ENCODE measurements at places on chromosomes 5 and 9. TPM values are rescaled to one million over a fixed set of nuclear protein-coding genes. Genes with fewer than 3 reads are reported as not detected.
A peak's percentile ranks its signal among the peaks of the same experiment; 100 is the strongest.

CRHBP gene
- 0.26 TPM for total RNA-seq

ATP10B gene
- not detected for total RNA-seq

SLC45A2 gene
- total RNA-seq, result not detected

IFNA7 gene
- total RNA-seq, result not detected

XRCC4 gene
- 12.3 TPM for total RNA-seq

JAKMIP2 gene
- total RNA-seq, result 1.2 TPM

DNA sequence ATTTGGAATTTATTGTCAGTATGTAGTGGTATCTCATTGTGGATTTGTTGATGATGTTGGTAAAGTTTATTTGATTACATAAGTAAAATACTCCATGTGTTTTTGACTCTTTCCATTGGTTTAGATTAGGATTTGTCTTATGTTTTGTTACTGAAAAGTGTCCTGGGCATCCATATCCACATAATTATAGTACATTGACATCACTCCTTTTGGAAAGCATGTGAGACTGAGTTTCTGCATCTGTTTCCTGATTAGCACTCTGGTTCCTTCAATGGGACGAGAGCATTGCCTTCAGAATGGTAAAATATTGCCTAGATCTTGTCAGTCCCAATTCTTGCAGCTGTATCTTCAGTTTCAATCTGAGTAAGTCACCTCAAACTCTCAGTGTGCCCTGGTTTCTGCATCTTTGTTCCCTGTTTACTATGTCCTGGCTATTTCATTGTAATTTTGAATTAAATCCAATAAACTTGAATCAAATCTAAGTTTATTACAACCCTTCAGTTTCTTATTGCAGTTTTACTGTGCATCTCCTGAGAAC is 128.1 kb downstream of the FBXO38 start:
- DNase-seq, result no peak
- H3K27me3 ChIP-seq, result no peaks in the 10 kb centered on the region
- no peaks in the 10 kb centered on the region for H3K36me3 ChIP-seq
- no peaks in the 10 kb centered on the region for H3K4me1 ChIP-seq

- H3K36me3 ChIP-seq, result peaks cover 13% of the 10 kb centered on the region
- H3K27ac ChIP-seq, result no peak overlapping the region
- H3K27me3 ChIP-seq, result peaks cover 73% of the 10 kb centered on the region
- H3K4me3 ChIP-seq, result peak overlapping the region; percentile 89
These were observed 855 bp downstream of the MCC start for GRCh38 chr5:113487416-113487780.

GRCh38 chr5:91245074-91245452 is 138.1 kb downstream of the ARRDC3 start:
- no peak for DNase-seq
- no peak overlapping the region for H3K4me3 ChIP-seq
- no peaks in the 10 kb centered on the region for H3K4me1 ChIP-seq
- no peak overlapping the region for H3K27ac ChIP-seq

- peaks cover 44% of the 10 kb centered on the region for H3K27me3 ChIP-seq
- H3K4me1 ChIP-seq, result peaks cover 6% of the 10 kb centered on the region
- no peak for DNase-seq
These were observed 29.1 kb downstream of the NKX2-5 start for GRCh38 chr5:173205916-173206315.

GRCh38 chr5:170451747-170452365 is 52.0 kb upstream of the KCNIP1 start:
- no peaks in the 10 kb centered on the region for H3K36me3 ChIP-seq
- no peak overlapping the region for H3K27ac ChIP-seq
- H3K4me1 ChIP-seq, result no peaks in the 10 kb centered on the region
- no peak overlapping the region for H3K4me3 ChIP-seq

DNA sequence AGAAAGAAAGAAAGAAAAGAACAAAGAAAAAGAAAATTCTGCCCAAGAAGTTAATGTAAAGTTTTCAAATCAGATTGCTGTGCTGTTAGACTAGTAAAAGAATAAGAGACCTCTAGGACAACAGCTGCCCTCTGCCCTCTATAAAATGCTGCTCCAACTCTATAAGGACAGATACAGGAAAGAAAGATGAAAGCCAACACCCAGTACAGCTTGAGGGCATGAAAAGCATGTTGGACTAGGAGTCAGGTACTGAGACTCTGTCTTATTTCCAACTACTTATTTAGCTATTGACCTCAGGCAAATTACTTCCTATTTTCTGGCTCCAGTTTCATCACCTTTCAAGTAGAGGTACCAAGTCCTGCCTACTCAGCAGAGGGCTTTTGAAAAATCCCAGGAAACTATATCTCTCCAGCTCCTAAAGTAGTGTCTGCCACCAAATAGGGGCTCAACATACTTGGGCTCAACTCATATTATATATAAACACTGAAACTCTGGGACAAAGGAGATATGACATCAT is 5.7 kb downstream of the HBEGF start:
- H3K27me3 ChIP-seq, result no peaks in the 10 kb centered on the region
- H3K4me1 ChIP-seq, result peaks cover 50% of the 10 kb centered on the region
- no peak for DNase-seq
- H3K36me3 ChIP-seq, result peaks cover 7% of the 10 kb centered on the region

DNA sequence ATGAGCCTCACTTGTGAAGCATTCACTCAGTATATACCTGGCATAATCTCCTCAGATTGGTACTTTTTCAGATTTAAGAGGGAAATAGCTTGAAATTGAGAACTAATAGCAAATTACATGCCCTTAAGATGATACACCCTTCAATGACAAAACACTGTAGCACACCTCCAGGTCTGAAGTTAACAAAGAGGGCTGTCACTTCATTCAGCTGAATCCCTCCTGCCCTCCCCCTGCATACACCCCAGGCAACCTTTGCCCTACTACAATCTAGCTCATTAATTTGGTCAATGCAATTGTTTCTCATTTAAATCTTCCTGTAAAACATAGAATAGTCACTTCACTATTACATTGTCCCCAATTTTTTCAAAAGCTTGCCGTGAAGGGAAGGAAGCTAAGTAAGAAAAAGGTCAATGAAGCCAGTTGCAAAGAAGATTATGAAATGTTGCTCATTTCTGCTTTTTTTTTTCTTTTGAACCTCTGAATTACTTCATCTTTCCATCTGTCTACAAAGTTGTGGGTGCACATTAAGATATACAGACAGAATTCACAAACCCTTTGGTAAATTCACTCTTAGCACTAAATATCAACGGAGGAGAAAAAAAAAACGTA is 294.8 kb upstream of the PTGER4 start:
- no peaks in the 10 kb centered on the region for H3K27me3 ChIP-seq
- DNase-seq, result no peak
- H3K36me3 ChIP-seq, result peaks cover 4% of the 10 kb centered on the region
- H3K27ac ChIP-seq, result peak overlapping the region; percentile 87
- peaks cover 90% of the 10 kb centered on the region for H3K4me1 ChIP-seq

DNA sequence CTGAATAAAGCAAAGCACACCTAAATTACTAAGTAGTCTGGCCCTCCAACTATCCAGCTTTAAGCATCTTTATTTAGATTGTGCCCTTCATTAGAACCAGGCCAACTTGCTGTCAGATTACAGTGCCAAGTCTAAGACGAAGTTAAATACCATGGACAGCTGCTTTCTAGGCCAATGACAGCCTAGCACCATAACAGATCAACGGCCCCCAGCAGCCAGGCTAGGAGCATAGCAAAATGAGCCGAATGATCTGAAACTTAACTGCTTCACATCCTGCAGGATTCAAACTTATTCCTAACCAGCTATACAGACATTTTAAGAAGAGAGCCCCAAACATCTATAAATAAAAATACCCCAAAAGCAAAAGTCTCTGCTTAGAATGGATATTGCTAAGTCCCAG is 6.8 kb downstream of the SLC24A2 start:
- H3K27ac ChIP-seq, result no peak overlapping the region
- H3K27me3 ChIP-seq, result peaks cover 21% of the 10 kb centered on the region
- H3K36me3 ChIP-seq, result no peaks in the 10 kb centered on the region
- no peak overlapping the region for H3K4me3 ChIP-seq

DNA sequence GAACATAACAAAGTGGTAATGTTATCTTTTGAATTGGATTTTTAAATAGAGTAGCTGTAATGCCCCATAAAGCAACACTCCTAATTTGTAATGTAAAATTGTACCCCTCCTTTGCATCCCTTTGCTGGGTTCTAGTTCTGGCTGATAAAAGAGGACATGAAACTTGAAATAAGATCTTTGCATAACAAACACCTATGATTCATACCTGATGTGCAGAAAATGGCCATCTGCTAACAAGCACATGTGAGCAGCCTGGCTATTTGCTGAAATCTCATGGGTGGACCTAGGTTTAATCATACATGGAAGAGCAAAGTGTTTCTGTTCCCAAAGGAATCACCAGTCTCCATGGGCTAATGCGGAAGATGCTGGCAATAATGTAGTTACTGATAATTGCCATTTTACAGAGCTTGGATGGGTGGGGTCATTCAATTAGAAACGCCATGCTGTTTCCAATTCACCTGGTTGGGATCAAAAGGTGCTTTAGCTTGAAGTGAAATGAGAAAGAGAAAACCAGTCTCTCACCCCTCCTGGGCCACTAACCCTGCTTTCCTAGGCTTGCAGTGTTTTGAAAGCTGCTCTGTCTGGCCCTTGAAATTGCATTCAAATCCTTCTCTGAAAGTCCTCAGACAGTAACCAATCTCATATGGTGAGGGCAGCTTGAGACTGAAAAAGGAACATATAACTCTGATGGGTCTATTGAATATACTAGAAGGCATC is 585.1 kb downstream of the TLE4 start:
- H3K4me3 ChIP-seq, result no peak overlapping the region
- no peak for DNase-seq
- H3K27me3 ChIP-seq, result peaks cover 12% of the 10 kb centered on the region
- H3K36me3 ChIP-seq, result no peaks in the 10 kb centered on the region
- no peaks in the 10 kb centered on the region for H3K4me1 ChIP-seq

All from activated T-cell treated with anti-CD3 and anti-CD28 coated beads, Interleukin-2, amount 50 U/mL, for 72 hours (primary cell).